NCI-H526 treated with DMSO at 0.1 percent for 48 hours (cell line): ENCODE measurements at places on chromosomes 7 and 10.

- no peak for DNase-seq
These were observed 563 bp upstream of the COA1 start for GRCh38 chr7:43729924-43730248.

DNA sequence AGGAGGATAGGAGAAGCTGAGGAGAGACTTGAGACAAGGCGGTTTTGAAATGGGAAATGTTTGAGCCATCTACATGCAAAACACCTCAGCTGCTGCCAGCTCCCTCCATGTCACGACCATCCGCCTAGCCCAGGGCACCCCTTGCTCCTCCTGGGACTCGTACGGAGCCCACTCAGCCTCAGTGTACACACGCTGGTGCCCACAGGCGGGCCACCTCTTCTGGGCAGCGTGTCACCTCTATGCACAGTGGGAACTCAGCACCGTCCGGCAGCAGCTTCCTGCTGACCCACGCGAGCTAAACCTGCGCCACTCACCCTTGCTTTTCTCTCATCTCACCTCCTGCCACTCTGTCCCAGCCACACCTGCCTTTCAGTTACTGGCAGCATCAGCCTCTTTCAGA is 108.3 kb downstream of the GALNT11 start:
- DNase-seq: no peak

- DNase-seq: no peak
These were observed 188.6 kb downstream of the ELFN1 start for GRCh38 chr7:1858435-1859265.

GRCh38 chr7:45061806-45062425 is 26.9 kb downstream of the NACAD start:
- no peak for DNase-seq

DNA sequence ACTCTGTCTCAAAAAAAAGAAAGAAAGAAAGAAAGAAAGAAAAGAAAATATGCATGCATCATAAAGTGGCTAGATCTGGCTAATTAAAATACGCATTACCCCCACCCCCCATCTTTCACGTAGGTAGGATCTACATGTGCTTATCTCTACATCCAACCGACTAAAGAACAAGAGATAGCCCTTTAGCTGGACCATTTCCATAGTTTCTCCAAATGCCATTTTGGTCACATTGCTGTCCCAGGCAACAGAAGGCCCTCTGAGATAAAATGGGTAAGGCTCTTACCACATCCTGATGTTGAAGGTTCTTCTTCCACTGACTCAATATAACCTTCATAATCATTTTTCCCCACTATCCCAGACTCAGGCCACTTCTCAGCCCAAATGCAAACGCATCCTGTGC is 31.5 kb downstream of the PIK3AP1 start:
- no peak for DNase-seq

DNA sequence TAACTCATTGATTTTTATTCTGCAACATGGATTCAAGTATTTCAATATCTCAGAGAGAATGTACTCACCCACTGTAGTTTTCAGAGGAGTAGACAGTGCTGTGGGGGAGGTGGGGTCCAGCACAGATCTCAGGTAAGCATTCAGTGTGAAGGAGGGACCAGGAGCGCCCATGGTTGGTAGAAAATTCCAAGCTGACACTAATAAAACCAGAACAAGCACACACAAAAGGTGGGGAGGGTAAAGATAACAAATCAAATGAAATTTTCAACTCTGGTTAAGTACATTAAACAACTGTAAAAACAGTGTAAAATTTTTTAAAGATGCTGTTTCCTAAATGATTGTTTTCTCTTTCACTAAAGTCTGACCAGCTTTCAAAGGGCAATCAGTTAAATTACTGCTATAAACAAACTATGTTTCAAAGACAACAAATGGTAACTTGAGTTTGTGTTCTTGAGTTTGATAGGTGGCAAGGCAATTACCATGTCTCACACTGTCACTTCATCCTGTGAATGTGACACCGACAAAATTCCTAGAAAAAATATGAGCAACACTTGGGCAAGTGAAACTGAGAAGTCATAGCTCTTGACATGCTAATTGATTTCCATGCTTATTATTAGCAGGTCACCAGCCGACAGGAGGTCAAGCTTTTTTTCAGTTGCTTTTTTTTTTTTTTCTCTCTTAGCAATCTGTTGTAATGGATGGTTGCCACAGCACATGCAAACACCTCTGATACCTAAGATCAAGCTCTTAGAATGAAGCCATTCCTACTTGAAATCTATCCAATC is 205.8 kb upstream of the SLC26A5 start:
- DNase-seq: no peak

DNA sequence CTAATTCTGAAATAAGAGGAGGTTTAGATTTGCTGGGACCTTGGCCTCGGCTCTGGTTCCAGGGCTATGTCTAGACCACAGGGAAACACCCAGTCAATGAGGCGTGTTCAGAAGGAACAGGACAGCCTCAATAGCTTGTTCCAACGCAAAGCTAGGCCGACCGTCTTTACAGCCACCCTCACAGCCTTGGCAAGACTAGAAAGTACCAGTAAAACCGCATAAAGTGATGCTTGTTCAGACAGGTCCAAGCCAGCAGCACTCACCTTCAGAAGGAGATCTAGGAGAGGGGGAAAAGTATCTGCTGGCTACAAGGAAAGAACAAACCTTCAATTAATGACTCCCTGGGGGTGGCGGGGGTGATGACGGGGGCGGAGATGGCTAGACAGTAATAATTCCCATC is 50.1 kb upstream of the LMTK2 start:
- no peak for DNase-seq

DNA sequence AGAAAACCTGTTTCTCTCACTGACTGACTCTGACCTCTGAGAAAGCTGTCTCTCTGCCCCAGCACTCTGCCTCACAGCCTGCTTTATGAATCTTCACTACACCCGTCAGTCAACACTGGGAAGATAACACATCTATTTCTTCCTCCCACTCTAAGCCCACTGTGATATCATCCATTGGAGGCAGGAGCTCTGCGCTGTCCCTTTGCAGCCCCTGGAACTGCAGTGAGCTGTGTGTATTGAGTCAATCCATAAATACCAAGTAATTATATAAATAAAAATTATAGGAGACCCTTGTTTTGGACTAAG is 17.2 kb upstream of the FXYD4 start:
- DNase-seq: no peak

- DNase-seq: no peak
These were observed 13.9 kb downstream of the CHAT start for GRCh38 chr10:49627644-49628247.

DNA sequence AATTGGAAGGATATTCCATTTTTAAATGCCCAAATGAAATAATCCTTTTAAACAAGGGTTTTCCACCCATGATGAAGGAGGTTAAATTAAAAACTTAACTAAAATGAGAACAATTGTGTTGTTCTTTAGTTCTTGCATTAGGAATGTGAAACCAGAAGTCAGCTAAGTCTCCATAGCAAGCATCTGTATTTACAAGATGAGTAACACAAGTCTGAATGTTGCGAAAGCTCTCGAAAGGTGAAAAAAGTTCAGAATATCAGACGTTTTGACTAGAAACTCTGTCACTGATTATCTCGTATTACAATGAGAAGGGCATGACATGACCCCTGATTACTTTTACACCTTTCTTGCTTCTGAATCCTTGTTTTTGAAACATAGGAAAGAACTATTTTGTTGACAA is 149.6 kb downstream of the BICC1 start:
- no peak for DNase-seq
